ENCODE measurements at places on chromosomes 6 and 20. TPM values are rescaled to one million over a fixed set of nuclear protein-coding genes. Genes with fewer than 3 reads are reported as not detected.

GRCh38 chr6:56906752-56907151, 48.2 kb upstream of the BEND6 start:
- no peak for DNase-seq

- no peak for DNase-seq
Observed at GRCh38 chr6:20463396-20463795, 61.7 kb downstream of the E2F3 start.

GRCh38 chr6:121533321-121533841, 97.9 kb downstream of the GJA1 start:
- DNase-seq, result no peak

IPCEF1 gene
- 0.16 TPM for polyA plus RNA-seq

OSER1 gene
- polyA plus RNA-seq, result 19.5 TPM

UQCC2 gene
- polyA plus RNA-seq, result 214 TPM

HTR1E gene
- not detected for polyA plus RNA-seq

COX4I2 gene
- polyA plus RNA-seq, result 2.8 TPM

Measured in adrenal gland (tissue), 19 donors.